NCI-H446 (cell line): ENCODE measurements at places on chromosomes 7 and 10.

- DNase-seq, result no peak
These were observed 62.2 kb downstream of the ZEB1 start for GRCh38 chr10:31381171-31381570.

GRCh38 chr10:3954615-3955014, 169.6 kb upstream of the KLF6 start:
- no peak for DNase-seq

GRCh38 chr10:84329986-84330651, 1.7 kb downstream of the CCSER2 start:
- DNase-seq, result no peak

GRCh38 chr10:129497013-129497412, 30.0 kb downstream of the MGMT start:
- no peak for DNase-seq

DNA sequence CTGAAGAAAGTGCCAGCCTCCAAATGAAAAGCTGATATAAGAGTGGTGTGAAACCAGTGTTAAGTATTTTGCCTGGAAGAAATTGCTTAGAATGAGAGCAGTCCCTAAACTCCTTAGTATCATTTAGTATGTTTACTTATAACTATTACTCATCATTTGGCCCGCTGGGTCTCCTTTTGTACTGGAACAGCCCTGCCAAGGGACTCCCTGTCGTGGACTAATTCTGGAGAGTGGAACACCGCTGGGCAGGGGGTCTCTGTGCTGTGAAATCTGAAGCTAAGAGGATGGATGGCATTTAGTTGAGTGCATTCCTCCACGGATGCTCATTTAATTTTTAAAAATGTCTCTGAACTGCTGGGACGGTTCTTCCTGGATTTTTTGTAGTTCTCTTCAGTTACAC, 889.9 kb upstream of the C7orf33 start:
- DNase-seq, result peak; percentile 2

DNA sequence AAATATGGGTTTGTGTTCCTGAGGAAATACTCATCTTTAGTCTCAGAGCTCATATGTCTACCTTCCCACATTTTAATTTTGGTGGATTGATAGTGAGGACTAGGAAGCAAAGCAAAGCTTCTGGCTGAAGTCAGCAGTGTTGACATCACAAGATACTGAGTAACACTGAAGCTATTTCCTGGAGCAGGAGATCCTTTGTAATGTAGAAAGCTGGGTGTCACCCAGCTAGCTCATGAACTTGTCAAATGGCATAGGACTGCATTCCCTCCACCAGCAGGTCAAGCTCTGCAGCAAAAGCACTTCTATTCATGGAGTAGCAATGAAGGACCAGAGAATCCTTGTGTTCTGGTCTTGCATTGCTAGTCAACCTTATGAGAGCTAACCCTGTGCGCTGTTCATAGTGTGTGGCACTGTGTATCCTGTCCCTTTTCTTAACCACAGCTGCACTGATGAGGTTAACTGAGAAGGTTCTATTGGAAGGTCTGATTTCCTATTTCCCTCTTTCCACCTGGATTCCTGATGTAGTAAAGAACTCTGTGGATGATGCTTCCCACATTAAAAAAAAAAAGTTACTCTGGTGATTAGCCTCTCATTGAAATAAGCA, 94.8 kb upstream of the ZNF804B start:
- no peak for DNase-seq

DNA sequence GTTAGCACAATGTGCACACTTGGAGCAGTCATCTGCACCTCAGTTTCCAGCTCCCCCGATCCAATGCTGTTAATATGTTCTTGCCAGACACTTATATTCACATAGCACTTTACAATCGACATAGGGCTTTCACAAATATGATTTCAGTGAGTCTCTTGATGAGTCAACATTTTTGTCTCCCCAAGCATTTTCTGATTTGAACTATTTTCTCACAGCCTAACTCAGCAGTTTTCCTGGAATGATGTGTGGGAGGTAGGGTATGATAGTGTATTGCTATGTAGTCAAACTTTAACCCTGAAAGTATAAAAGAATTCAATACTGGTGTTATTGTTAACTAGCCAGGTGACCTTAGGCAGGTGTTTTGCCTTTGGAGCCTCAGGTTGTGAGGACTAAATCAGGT, 82.5 kb upstream of the LRGUK start:
- no peak for DNase-seq

DNA sequence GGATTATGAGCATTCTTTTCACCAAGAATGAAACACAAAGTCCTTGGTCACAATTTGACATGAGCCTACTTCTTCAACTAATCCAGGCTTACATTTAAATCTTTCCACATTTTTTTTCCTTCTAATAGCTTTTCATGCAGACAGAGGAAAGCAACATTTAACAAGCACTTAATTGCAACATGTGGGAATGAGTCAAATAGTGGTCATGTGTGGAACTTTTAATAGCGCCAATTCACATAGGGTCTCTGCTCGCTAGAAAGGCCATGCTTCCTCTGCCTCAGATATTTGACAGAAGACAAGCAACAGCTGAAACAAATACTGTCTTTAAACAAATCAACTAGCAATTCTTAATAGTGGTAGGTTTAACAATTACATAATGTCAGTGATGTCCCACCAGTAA, 285.9 kb upstream of the ETV1 start:
- no peak for DNase-seq

GRCh38 chr7:36896418-36896817, 172.1 kb upstream of the AOAH start:
- peak; percentile 66 for DNase-seq
